ENCODE measurements at places on chromosomes 4 and X. TPM values are rescaled to one million over a fixed set of nuclear protein-coding genes. Genes with fewer than 3 reads are reported as not detected.

FRMPD4 gene
- not detected for total RNA-seq

GRCh38 chrX:9953396-9953795 is 13.8 kb upstream of the CLDN34 start:
- H3K27me3 ChIP-seq, result peaks cover 9% of the 10 kb centered on the region
- H3K27ac ChIP-seq, result no peak overlapping the region
- H3K4me3 ChIP-seq, result no peak overlapping the region
- no peaks in the 10 kb centered on the region for H3K4me1 ChIP-seq
- H3K36me3 ChIP-seq, result no peaks in the 10 kb centered on the region
- DNase-seq, result no peak

DNA sequence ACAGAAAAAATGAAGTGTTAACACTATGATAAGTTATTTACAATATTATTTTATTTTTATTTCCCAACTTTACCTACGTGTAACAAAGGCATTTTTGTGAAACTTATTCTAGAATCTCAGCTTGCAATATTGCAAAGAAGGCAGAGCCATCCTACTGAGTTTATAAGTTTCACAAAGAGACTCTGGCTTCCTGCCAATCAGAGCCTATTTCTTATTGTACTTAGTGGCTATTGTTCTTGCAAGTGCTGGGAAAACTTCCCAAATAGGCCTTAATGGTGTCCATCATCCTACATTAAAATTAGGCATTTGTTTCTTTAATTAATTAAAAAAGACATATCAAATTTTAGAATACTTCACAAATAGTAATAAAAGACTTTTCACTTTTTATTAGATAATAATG is 233.2 kb downstream of the EPHA5 start:
- no peak for DNase-seq
- H3K4me3 ChIP-seq, result no peak overlapping the region
- no peak overlapping the region for H3K27ac ChIP-seq
- H3K4me1 ChIP-seq, result no peaks in the 10 kb centered on the region
- H3K36me3 ChIP-seq, result no peaks in the 10 kb centered on the region
- H3K27me3 ChIP-seq, result no peaks in the 10 kb centered on the region

XAGE2 gene
- not detected for total RNA-seq

DNA sequence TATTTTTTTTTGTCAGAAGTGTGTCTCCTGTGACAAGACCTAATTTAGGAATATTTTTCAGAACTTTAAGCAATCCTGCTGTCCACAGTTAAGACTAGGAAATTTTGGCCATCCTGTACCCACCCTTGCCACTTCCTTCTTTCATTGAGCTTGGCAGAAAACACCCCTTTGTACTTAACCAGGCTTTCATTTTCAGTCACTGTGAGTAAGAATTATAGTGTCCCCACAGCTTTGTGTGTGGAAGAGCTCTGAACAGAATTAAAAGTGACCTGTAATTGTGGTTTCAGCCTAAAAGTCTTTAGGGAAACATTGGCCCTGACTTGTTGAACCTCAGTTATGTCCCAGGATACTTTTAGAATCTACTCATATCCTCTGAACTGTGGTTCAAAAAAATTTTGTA is 153.7 kb upstream of the BMP3 start:
- no peaks in the 10 kb centered on the region for H3K4me1 ChIP-seq
- no peak overlapping the region for H3K4me3 ChIP-seq
- no peak overlapping the region for H3K27ac ChIP-seq
- no peaks in the 10 kb centered on the region for H3K36me3 ChIP-seq

Data from activated CD4-positive, alpha-beta T cell treated with anti-CD3 and anti-CD28 coated beads, Interleukin-2, amount 10 ng/mL, durations not matched to agents 24 days and 14 days (primary cell).